ENCODE measurements at places on chromosomes 1 and 21.
A peak's percentile ranks its signal among the peaks of the same experiment; 100 is the strongest.

DNA sequence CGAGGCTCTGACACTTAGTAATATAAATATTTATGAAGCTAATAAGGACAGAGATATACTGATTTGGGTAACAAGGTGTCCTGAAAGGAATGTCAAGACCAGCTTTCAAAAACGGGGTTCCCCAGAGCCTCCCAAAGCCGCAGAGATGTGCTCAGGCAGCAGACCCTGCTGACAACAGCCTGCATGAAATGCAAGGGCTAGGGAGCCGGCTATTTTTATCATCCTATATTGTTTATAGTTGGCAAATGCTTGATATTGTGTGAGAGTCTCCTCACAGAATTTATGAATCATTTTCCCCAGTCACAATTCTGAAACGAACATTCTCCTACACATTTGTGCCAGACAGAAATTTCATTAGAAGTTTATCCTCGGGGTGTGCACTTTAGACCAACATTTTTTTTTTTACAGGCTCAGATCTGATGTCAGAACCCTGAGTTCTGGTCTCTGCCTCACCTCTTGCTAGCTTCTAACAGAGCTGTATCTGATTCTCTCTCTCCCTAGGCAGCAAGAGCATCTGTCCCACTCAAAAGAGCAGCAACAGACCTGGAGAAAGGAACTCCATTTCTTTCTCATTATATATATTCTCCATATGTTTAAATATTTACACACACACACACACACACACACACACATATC lies 302.3 kb upstream of the PLD5 start:
- DNase-seq = no peak

- DNase-seq = no peak
Observed at GRCh38 chr1:62832276-62832675, 48.3 kb downstream of the ATG4C start.

DNA sequence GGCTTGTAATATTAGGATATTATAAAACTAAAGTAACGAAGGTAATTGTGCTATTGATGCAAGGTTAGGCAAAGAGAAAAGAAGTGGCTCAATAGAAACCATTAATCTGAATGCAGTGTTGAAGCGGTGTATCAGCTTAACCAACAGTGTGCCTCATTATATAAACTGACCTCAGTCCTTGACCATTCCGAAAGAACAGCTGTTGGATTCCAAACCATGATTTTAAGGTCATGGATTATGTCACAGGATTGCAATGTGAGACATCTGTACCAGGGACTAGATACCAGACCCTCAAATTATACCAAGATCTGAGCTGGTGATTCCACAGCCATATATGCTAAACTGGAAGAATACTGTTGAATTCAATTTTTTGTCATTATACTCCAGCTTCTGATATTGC lies 134.2 kb upstream of the HP1BP3 start:
- no peak for DNase-seq

DNA sequence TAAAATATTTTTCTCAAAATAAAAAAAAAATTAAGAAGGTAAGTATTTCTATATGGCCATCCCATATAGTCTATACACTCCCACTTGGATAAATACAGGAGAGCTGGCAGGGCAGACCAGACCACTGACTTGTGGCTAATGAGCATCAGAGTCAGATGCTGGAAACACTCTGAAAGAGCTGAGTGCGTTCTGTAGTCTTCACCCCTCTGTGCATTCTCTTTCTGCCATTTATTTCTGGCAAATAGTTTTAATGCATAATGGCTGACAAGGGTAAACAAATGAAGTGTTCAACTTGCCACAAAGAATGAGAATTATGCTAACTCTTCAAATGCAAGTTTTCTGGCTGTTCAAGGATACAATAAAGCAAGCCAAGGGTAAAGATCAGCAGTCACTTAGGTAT lies 191.7 kb downstream of the TTLL7 start:
- no peak for DNase-seq

GRCh38 chr1:206897175-206897574 lies at the start of gene IL24:
Gene IL24, plus strand, starts transcription at chr1:206897443. Its CDS starts 390 bp downstream, at chr1:206897833.
- DNase-seq = no peak

GRCh38 chr1:223006917-223007648 lies 136.0 kb downstream of the TLR5 start:
- no peak for DNase-seq

DNA sequence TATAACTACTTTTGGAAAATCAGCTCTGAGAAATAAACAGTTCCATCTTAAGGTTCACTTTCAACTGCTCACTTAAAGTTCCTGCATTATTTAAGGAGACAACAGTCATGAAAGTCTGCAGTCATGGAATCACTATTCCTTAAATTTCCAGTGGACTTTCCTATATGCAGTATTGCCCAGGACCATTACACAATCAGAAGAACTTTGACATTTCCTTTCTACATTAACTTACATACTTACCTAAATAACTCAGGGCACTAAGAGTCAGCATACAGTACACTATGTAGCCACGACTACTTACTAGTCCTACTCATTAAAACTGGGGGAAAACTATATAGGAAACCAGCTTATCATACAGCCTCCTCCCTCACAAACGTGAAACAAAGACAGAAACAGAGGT lies 220.1 kb downstream of the SLC45A1 start:
- DNase-seq = no peak

GRCh38 chr1:90100566-90100965 lies 105.7 kb downstream of the ZNF326 start:
- DNase-seq = no peak

GRCh38 chr1:47420547-47420946 lies 4.5 kb downstream of the FOXE3 start:
- no peak for DNase-seq

DNA sequence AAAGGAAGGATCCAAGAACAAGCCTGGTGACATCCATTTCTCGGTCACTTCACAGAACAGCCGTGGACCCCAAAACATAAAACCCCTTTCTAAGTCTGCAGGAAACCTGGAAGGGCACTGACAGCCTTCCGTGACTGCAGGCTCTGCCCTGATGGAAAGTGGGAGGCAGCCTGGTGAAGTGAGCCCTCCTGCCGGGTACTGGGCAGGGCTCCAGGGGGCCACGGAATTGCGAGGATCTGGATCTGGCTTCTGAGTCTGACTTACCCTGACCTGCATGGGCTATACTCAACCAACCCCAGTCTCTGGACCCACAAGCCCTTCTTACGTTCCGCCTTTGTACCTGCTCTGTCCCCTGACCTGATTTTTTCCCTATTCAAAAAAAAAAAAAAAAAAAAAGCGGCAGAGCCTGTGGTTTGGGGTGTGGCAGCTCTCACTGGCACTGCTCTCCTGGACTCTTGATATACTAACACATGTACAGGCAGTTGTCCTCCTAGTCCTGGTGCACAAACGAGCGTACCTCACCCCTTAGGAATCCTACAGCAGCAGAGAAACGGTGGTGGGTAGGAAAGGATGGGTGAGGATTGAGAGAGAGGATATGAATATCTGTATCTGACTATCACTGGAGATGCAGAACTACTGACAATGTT lies 82.9 kb downstream of the BEND5 start:
- no peak for DNase-seq

DNA sequence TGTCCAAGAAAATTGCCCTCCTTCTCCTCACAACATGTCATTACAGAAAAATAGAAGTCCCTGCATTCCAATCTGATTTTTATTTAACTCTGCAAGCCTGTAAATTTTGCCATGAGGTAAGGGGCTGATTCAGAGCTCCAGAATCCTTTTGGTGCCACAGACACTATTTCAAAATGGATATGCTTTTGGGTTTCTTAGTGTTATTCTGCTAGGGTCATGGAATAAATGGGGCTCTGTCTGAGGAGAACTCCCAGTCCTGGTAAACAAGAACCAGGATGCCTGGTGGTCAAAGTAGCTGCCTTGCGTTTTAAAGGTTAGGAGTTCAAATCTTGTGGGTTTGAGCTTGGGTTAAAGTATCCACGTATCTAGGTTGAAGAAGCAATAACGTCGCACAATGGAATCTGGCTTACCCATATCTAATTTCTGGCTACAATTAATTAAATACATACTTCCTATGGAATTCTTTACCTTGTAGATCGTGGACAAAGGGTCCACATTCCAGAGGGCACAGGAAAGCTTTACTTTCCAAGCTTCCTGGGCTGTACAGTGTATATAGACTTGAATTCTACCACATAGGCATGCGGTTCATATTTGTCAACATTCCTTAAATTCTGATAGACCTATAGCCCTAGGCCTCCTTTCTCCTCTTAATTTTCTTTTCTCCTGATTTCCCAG lies 98.0 kb upstream of the CDC42BPA start:
- no peak for DNase-seq

DNA sequence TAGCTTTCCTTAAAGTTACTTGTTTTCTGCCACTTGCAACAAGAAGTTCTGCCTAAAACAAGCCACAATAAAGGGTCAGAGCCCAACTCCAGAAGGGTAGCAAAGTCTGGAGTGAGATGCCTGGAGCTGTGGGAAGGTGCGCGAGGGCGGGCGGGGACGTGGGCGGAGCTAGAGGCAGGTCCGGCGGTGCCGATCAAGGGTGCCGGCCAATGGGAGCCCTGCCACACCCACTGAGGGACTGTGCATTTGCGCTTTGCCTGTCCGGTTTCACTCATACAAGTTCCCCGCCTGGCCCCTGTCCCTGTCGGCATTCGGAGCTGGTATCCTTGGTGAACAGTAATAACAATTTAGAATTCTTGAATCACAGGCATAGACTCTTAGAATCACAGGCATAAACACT lies 732.4 kb downstream of the MATN1 start:
- DNase-seq = no peak

- no peak for DNase-seq
Observed at GRCh38 chr1:157284451-157284850, 146.3 kb upstream of the ETV3 start.

DNA sequence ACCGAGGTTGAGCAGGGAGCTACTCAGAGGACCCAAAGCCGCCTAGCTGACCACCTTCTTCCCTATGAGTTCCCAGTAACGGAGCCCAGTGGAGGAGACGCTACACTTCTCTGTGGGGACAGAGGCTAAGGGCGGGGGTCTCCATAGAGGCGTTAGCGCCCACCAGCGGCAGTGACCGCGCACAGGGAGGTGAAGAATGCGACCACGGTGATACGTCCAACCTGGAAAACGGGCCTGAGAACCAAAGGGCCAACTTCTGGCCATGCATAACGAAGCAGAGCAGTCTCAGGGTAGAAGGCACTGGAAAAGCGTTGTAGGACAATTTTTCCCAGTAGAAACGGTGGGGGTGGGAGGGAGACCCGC lies 400 bp upstream of the COG2 start:
- DNase-seq = no peak

DNA sequence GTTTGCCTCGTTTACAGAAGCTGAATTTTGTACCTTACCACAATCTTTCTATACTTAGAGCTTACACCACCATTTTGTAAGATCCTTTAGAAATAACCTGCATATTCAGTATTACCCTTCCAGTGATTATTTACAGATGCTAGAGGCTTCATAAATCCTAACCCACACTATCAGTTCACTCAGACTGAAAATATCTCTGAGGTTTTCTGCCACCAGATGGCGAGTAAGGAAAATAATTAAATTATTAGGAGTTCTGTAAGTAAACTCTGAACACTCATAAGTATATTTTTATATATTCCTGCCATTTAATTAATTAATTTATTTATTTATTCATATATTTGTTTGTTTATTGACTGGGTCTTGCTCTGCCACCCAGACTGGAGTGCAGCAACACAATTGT lies 1635.2 kb downstream of the PLA2G4A start:
- no peak for DNase-seq

GRCh38 chr1:45116340-45116739 lies 90.1 kb downstream of the ZSWIM5 start:
- no peak for DNase-seq

DNA sequence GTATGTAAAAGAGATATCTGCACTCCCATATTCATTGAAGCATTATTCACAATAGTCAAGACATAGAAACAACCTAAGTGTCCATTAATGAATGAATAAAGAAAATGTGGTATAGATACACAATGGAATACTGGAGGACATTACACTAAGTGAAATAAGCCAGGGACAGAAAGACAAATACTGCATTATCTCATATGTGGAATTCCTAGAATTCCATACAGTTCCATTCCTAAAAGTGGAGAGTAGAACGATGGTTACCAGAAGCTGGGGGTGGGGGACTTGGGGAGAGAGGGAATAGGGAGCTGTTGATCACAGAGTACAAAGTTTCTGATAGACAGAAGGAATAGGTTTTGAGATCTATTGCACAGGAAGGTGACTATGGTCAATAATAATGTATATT lies 7.4 kb downstream of the TMED5 start:
- no peak for DNase-seq

- no peak for DNase-seq
Observed at GRCh38 chr1:169585181-169585580, 1.1 kb downstream of the F5 start.

- DNase-seq = no peak
Observed at GRCh38 chr21:41479686-41480085, 28.3 kb downstream of the TMPRSS2 start.

DNA sequence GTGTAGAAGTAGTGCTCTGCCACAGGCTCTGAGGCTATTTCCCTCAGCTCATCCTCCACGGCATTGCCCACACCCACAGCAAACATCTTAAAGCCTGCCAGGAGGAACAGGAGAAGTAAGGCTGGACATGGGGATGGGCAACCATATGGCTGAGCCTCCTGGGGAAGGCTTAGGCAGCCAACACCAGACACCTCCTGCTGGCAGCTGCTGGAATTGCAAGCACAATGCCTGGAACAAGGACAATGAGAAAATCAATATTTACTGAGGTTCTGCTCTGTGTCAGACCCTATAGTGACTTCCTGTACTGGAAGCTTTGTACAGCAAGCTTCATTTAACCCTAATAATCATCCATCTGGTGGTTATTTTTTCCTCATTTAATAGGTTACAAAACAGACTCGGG lies 8.2 kb downstream of the MATN1 start:
- DNase-seq = peak; percentile 23

DNA sequence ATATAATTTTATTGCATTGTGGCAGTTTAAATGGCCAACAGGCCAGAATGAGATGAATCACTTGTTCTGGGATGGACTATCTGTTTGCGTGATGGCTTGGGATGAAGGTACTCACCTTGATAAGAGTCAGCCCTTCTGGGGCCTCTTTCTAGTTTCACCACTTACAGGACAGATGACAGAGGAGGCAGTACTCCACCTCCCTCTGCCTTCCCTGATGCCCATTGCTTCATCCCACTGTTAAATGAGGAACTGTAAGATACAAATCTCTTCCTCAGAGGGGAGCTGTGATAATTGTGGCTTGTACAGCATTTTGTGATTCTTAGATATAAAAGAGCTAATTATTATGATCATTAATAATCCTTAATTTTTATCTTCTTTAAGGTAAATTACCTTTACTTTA lies 3.7 kb upstream of the TCHH start:
- DNase-seq = no peak

GRCh38 chr1:223553957-223554356 lies 111.5 kb downstream of the CAPN8 start:
- DNase-seq = no peak

Measured in stimulated activated CD4-positive, alpha-beta T cell treated with anti-CD3 and anti-CD28 coated beads, Interleukin-4, amount 100 ng/mL, for 4 hours (primary cell).